ENCODE measurements at places on chromosomes 1 and 21. TPM values are rescaled to one million over a fixed set of nuclear protein-coding genes. Genes with fewer than 3 reads are reported as not detected.

Gene ZFP69B
- 0.38 TPM for total RNA-seq

Gene GUCA2A
- total RNA-seq, result 1.8 TPM

Gene CCDC185
- not detected for total RNA-seq

Gene CYP2J2
- 0.33 TPM for total RNA-seq

Gene FCGR3A
- 19.4 TPM for total RNA-seq

Gene PUSL1
- total RNA-seq, result 12.9 TPM

Gene NKAIN1
- not detected for total RNA-seq

Gene CFHR4
- total RNA-seq, result not detected

Gene LCE3E
- total RNA-seq, result not detected

Gene TCHH
- 3.4 TPM for total RNA-seq

Gene PLPPR4
- 2.3 TPM for total RNA-seq

Gene HUNK
- 0.16 TPM for total RNA-seq

Gene RAB42
- 1.1 TPM for total RNA-seq

Gene INTS3
- 53.9 TPM for total RNA-seq

Gene MTARC2
- total RNA-seq, result 20.2 TPM

Gene C4BPA
- total RNA-seq, result not detected
